Left ventricle myocardium superior (tissue), 1 donor: ENCODE measurements at places on chromosomes 2 and 18.

GRCh38 chr18:56593906-56594305 is 44.5 kb downstream of the TXNL1 start:
- no peak for DNase-seq

GRCh38 chr18:80088823-80089222 is 20.2 kb upstream of the ADNP2 start:
- DNase-seq = no peak

GRCh38 chr2:177393203-177393755 is 706 bp downstream of the AGPS start:
- DNase-seq = no peak

GRCh38 chr2:52613064-52613463 is 1154.5 kb upstream of the CHAC2 start:
- DNase-seq = no peak

DNA sequence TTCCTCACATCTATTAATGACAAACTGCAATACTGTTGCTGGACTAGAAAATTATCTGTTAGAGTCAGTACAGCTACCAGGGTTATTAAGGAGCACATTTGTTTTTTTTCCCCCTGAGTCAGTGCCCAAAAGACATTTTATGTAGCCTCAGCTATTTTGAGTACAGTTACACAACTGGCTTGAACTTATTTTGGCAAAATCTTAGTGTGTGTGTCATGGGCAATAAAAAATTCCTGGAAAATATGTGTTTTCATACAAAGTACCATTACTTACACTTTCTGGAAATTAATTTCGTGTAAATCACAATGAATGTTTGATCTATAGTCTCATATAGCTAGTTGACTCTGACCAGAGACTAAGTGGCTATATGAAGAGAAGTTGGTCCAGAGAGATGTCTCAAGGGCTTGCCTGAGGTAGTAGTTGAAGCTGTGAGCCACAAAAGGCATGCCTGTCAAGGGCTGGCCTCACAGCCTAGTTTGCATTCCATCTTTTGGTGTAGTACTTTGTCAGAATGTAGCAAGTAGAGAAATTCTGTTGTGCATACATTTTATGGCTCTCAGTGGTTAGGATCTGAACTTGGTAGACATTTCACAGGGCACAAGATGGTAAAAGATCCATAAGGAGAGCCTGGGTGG is 283.4 kb downstream of the MTX2 start:
- no peak for DNase-seq

DNA sequence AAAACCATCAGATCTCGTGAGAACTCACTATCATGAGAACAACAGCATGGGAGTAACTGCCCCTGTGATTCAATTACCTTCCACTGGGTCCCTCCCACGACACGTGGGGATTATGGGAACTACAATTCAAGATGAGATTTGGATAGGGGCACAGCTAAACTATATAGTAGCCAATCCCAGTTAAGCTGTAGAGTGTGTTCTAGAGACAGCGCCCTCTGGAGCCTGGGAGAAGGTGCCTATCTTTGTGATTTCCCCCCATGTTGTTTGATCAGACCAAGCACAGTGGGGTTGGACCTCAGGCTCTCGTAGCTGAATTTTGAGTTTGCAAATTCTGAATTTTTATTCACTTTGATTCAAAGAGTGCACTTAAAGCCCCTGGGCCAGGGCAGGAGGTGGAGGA is 108.2 kb upstream of the TWIST2 start:
- no peak for DNase-seq

GRCh38 chr2:166444306-166444705 is 49.7 kb downstream of the SCN7A start:
- no peak for DNase-seq

DNA sequence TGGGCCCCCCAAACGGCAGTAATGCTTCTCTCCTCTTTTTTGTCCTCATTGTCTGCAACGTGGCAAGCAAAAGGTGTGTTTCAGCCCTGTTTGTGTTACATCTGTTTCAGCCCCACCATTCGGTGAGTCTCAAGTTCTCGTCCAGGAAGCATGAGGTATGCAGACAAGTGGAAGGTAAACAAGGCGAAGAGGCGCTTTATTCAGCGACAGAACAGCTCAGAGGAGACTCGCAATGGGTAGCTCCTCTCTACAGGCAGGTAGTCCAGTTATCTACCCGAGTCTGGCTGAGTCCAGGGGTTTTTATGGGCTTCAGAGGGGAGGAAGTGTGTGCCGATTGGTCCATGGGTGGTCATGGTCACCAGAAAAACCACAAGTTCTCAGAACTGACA is 733.4 kb upstream of the CDH7 start:
- DNase-seq = no peak

- no peak for DNase-seq
Observed at GRCh38 chr2:119282146-119282995, 58.7 kb downstream of the STEAP3 start.

- DNase-seq = no peak
Observed at GRCh38 chr2:212737392-212738172, 199.0 kb upstream of the ERBB4 start.

- no peak for DNase-seq
Observed at GRCh38 chr18:69784815-69785214, 162.9 kb downstream of the CD226 start.

- no peak for DNase-seq
Observed at GRCh38 chr18:63677500-63678225, 16.0 kb upstream of the SERPINB3 start.

GRCh38 chr2:233140978-233141377 is 80.8 kb downstream of the INPP5D start:
- no peak for DNase-seq

- no peak for DNase-seq
Observed at GRCh38 chr2:74222300-74222650, 23.9 kb downstream of the MTHFD2 start.

DNA sequence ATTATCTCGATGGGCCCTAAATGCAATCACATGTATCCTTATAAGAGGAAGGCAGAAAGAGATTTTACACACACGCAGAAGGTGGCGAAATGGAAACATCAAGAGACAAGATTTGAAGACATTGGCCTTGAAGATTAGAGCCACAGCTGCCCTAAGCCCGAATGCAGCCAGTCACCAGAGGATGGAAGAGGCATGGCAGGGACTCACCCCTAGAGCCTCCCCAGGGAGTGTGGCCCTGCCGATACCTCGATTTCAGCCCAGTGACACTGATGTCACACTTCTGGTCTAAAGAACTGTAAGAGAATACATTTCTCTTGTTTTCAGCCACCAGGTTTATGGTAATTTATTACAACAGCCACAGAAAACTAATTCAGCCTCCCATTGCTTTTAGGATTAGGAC is 17.4 kb downstream of the TTC39C start:
- DNase-seq = no peak

DNA sequence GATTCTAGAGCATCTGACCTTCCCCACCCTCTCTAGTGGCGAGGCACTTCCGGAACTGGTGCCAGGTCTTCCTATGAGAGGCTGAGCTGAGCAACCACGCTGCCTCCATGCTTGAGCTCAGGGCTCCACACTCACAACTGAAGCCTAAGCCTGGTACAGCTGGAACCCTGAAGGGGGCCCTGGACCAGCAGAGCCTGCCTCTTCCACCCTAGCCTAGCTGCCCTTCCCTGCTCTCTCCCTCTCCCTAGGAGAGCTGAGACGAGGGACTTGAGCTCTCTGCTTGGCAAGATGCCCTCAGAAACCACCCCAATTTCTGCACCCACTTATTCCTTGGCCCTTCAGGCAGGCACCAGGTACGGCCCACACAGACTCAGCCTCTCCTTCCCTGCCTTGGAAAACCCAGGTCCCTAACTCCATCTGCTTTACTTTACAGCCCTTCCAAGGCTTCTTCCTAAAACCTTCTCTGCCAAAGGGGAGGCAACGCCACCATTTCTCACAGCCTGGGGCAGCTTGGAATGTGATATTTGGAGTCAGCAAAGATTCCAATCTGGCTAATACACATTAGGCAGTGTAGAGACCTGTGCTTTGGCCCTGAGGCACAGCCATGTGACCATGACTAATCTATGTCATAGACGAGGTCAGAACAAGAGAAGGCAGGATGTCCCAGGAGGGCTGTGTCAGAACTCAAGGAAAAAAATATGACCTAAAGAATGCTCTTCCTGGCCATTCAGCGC is 18.8 kb downstream of the COX7A2L start:
- DNase-seq = no peak

GRCh38 chr18:50697509-50697908 is 122.3 kb downstream of the MRO start:
- DNase-seq = no peak

DNA sequence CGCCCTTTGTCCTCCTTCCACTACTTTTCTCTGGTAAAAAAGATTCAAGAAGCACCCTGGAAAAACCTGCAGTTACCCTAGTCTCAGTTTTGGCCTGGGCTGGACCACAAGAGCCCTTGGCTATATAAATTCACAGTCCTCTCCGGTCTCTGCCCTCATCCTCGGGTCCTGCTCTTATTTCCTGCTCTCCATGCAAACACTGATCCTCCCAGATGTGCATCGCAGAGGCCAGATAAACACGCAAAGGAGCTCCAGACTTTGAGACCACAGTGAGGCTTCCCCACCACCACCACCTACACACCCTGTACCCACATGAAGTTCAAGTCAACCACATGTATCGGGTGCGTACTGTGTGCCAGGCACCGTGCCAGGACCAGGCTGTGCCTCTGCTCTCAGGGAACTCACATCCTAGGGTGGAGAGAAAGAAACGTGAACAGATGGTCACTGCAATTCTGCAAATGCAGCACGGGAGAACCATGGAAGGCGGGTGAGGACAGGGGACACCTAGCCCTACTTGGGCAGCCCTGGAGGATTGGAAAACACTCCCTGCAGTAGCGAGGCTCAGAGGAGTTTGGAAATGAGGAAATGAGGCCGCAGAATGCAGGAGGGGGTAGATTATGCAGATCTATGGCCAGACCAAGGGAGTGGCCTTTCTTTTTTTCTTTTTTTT is 7.4 kb downstream of the CTDSP1 start:
- peak; percentile 83 for DNase-seq

DNA sequence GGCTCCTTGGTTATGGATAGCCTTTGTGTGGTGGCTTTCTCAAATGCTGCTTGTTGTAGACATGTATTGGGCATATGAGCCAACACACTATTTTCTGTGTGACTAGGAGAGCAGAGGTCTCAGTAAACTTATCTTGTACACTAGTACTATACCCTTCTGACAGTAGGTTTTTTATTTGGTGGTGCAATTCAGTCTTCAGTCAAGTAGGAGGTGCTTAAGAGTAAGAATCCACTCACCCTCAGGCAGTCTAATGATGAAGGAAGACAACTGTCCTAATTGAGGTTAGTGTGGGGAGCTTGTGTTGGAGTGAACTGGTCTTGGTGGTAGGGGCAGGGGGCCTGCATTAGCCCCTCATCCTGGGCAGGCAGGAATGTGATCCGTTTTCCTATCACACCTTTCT is 164.0 kb downstream of the SLC4A10 start:
- DNase-seq = no peak

GRCh38 chr2:104897515-104898184 is 43.7 kb downstream of the POU3F3 start:
- DNase-seq = no peak

DNA sequence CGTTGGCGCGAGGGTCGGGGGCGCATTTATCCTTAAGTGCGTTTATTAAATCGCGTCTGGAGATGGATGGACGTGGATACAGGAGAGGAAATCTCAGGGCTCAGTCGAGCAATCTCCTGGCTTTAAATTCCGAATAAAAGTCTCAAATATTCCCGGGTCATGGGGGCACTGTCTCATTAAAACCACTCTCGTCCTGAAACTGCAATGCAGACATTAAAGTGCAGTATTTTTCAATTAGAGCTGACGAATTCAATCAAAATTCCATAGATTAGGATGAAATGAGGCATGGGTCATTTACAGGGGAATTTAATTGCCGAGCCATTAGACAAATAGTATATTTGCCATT is 10.7 kb upstream of the GBX2 start:
- DNase-seq = no peak

- DNase-seq = no peak
Observed at GRCh38 chr18:63439334-63439733, 17.1 kb upstream of the VPS4B start.

GRCh38 chr18:58320907-58321561 is 277.0 kb downstream of the NEDD4L start:
- DNase-seq = no peak

GRCh38 chr2:20362701-20363435 is 12.2 kb upstream of the PUM2 start:
- no peak for DNase-seq

DNA sequence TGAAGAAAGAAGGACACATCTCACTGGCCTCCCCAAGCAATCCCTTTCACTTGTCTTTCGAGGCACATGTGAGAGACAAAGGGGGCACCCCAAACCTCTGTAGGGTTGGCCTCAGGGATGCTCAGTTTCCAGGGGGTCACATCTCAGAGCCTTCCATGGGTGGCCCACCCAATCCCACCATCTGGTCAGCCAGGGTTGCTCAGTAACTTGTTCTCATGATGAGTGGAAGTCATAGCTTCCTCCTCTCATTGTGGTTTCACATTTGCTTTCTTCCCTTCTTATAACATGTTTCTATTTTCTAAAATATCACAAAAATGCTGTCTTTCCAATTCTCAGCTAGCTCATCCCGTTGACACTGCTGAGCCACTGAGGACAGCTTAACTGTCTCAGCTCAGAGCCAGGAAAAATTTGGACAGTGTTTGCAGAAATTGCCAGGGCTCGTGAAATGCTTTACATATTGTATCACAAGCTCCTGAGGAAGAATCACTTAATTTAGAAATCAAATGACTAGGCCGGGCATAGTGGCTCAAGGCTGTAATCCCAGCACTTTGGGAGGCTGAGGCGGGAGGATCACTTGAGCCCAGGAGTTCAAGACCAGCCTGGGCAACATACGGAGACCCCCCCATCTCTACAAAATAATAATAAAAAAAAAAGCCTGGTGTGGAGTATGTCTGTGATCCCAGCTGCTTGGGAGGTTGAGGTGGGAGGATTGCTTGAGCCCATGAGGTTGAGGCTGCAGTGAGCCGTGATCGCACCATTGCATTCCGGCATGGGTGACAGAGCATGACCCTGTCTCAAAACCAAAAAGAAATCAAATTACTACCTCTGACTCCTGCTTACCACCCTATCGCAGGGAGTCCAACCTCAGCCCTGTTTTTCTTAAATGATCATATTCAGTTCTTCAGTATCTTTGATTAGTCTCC is 129.3 kb downstream of the PRKCE start:
- DNase-seq = no peak

GRCh38 chr2:78780256-78780655 is 245.2 kb upstream of the REG3G start:
- no peak for DNase-seq

GRCh38 chr18:44411262-44411905 is 269.3 kb upstream of the SETBP1 start:
- DNase-seq = no peak
